Activated CD8-positive, alpha-beta memory T cell treated with anti-CD3 and anti-CD28 coated beads for 24 hours (primary cell): ENCODE measurements at places on chromosomes 6 and 20.

- DNase-seq, result no peak
Measured at GRCh38 chr20:16446991-16447390, 126.3 kb downstream of the KIF16B start.

DNA sequence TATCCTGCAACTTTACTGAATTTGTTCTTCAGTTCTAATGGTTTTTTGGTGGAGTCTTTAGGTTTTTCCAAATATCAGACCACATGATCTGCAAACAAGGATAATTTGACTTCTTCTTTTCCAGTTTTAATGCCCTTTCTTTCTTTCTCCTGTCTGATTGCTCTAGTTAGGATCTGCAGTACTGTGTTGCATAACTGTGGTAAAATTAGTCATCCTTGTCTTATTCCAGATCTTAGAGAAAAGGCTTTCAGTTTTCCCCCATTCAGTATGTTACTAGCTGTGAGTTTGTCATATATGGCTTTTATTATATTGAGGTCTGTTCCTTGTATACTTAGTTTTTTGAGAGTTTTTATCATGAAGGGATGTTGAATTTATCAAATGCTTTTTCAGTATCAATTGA is 4.3 kb downstream of the MICA start:
- no peak for DNase-seq

DNA sequence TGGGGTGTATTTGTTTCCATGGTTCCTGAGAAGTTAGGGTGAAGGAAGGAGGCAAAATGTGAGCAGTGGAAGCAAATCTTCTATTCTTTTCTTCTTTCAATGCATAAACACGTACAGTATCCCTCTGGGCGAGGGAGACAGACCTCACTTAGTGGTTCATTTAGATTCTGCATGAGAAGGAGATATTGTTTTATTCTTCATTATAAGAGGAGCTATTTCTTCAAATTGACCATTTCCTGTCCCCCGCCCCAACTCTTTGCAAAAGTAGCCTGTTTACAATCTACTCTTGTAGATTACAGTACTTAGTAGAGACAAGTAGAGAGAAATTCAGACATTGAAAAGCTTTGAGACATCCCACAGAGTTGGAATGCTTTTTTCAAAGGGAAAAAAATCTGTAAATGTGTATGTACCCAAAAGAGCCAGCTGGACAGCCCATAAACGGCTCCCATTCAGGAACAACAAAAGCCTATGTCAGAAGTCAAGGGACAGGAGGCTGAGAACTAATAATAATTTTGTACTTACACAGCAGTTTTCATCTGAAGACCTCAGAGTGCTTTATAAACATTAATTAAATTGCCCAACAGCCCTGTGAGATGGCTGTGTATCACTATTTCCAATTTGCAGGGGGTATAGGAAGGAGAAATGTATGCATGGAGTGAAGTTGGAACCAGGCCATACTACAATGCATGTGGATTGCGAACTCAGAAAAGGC is 23.9 kb downstream of the CD83 start:
- no peak for DNase-seq

DNA sequence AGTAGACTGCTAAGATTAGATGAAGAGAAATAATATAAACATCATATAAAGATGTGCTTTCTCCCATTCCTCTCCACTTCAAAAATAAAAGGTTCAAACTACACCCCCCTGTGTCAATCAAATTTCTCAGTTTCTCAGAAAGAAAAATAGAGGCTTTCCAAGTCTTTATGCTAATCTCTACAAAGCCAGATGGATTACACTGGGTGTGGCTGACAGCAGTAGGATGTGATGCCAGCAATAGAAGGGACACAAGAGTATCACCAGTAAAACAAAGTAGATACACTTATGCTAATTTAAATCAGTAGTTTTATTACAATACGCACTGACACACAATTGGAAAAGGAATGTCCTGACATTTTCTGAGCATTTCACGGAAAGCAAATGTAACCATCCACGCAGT is 353.4 kb downstream of the RNGTT start:
- DNase-seq, result no peak

GRCh38 chr6:107546691-107547450 is 57.0 kb downstream of the SOBP start:
- no peak for DNase-seq

- no peak for DNase-seq
Measured at GRCh38 chr20:62445553-62446340, 18.4 kb upstream of the RBBP8NL start.

GRCh38 chr6:139777202-139777970 is 402.9 kb upstream of the CITED2 start:
- no peak for DNase-seq

- no peak for DNase-seq
Measured at GRCh38 chr20:1671891-1672669, 14.5 kb upstream of the SIRPG start.

- DNase-seq, result no peak
Measured at GRCh38 chr20:41738604-41739206, 120.5 kb upstream of the CHD6 start.

GRCh38 chr6:36337814-36338213 is 1.1 kb upstream of the BNIP5 start:
- DNase-seq, result no peak

DNA sequence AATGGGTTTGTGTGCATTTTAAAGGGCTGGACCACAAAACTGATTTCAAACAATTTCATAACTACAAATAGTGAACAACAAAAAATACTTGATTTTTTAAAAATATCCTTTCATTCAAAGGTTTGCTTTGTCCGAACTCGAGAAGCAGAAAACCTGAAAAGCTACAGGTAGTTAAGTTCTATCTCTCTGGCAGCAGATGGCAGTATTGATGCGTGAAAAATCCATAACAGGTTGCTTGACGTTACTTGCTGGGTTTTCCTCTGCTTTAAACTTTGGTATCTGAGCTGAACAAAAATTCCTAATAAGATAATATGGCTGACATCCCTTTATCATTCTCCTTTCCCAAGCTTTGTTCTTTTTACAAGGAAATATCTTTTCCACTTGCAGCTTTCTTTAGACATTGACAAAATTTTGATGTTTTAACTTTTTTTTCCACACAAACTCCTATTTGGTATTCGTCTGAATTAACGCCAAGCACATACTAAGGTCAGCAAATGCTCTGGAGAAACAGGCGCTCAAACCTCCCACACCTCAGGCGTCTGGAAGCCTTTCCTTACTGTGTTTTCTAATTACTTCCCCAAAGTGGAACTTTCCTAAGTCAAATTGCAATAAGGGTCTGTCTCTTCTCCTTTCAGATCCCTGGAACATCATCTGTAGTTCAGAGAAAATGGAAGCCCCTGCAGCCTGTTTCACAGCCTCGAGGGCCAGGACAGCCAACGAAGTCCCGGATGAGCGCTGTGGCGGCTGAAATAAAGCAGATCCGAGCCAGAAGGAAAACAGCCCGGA is 50.3 kb upstream of the GFRAL start:
- no peak for DNase-seq

- DNase-seq, result peak; percentile 73
Measured at GRCh38 chr6:45163952-45164766, 164.0 kb upstream of the RUNX2 start.

GRCh38 chr6:15922510-15923250 is 206.2 kb upstream of the MYLIP start:
- no peak for DNase-seq

- DNase-seq, result no peak
Measured at GRCh38 chr6:17877196-17877894, 110.1 kb downstream of the KIF13A start.

- no peak for DNase-seq
Measured at GRCh38 chr6:109781001-109781400, 89.9 kb downstream of the FIG4 start.

DNA sequence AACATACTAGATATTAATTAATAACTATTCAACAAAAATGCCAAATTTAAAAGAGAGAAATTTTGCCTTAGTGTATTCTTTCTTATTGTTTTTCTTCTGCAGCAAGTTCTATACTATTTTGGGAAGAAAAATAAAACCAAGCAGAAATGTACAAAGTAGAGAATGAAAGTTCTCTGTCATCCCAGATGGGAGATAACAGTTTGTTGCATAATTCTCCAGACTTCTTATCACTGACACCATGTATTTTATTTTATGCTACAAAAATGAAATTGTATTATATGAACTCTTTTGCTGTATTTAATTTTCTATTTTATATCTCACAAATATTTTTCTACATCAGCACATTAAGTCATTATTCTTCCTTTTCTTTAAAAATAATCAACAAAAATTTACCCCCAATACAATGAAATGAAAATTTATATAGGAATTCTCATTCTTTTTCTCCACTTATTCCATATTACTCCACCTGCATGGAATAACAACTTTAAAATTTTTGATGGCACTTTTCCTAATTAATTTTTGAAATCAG is 18.2 kb downstream of the TMEM244 start:
- no peak for DNase-seq

- DNase-seq, result no peak
Measured at GRCh38 chr20:32848846-32849245, 9.9 kb upstream of the EFCAB8 start.

GRCh38 chr6:52305948-52306767 is 21.6 kb upstream of the MCM3 start:
- DNase-seq, result no peak

DNA sequence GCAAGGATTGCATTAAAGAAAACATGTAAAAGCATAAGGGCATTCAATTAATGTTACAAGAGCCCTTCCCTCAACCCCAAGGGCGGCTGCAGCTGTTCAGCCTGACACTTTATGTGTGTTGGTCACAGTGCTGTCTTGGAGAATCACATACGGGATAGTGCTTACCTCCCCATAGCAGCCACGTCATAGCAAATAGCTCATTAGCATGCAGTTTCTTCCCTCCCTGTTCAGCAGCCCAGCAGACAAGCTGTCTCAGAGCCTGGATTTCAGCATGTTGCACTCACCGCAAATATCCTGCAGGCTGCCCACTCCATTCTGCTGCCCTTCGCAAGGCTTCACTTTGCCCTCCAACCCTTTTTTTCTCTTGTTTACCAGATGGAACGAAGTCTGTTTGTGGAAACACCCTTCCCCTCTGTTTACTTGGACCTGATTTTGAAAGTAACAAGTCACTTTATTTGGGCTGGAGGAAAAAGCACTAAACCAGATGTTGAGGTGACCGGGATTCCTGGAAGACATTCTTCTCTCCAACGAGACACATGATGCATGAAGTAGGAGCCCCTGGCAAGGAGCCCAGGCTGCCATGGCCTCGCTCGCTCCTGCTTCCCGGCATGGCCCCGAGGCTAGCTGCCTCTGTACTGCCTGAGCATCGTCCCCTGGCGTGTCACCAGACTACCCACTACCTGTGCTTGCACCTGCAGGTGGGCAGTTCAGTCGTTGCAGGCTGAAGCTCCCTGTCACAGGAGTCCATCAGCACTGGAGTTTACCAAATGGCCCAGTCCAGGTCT is 151.6 kb upstream of the GMDS start:
- DNase-seq, result no peak
